ENCODE measurements at places on chromosomes 6 and 20. TPM values are rescaled to one million over a fixed set of nuclear protein-coding genes. Genes with fewer than 3 reads are reported as not detected.

The MCM9 gene
- 1.7 TPM for polyA plus RNA-seq

The NKAIN4 gene
- not detected for polyA plus RNA-seq

The MAS1 gene
- not detected for polyA plus RNA-seq

The AIF1 gene
- polyA plus RNA-seq: not detected

The PDYN gene
- polyA plus RNA-seq: not detected

The MCHR2 gene
- polyA plus RNA-seq: not detected

The EFCAB8 gene
- polyA plus RNA-seq: not detected

The EDEM2 gene
- 17.7 TPM for polyA plus RNA-seq

All from BJ (cell line).